ENCODE measurements at places on chromosomes 6 and 20.

- peak; percentile 84 for DNase-seq
These were observed at the start of gene MAFB for GRCh38 chr20:40689100-40689942. TSS of gene MAFB (minus strand) at chr20:40689236. CDS start at chr20:40688850, 386 bp downstream.

DNA sequence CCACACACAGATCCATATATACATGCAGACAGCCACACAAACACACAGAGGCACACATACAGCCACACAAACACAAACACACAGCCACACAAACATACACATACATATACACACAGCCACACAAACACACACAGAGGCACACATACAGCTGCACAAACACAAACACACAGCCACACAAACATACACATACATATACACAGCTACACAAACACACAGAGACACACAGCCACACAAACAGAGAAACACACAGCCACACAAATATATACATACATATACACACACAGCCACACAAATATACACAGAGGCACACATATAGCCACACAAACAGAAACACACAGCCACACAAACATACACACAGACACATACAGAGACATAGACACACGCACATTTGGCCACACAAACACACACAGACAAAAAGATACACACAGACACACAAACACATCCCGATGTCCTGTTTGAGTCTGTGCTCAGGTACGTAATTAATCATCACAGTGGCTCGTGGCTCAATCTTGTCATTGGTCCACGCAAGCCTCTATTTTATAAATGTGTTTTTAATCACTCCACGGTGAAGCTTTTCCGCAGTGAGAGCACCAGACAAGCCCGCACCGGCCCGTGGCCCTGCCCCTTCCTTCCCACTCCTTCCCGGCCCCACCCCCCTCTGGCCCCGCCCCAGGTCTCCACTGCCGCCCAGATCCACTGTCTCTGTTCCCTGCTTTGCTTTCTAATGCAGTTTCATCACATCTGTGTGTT is 135.3 kb downstream of the CDH4 start:
- DNase-seq = no peak

- DNase-seq = no peak
These were observed 40.5 kb downstream of the SLC22A1 start for GRCh38 chr6:160162030-160162566.

DNA sequence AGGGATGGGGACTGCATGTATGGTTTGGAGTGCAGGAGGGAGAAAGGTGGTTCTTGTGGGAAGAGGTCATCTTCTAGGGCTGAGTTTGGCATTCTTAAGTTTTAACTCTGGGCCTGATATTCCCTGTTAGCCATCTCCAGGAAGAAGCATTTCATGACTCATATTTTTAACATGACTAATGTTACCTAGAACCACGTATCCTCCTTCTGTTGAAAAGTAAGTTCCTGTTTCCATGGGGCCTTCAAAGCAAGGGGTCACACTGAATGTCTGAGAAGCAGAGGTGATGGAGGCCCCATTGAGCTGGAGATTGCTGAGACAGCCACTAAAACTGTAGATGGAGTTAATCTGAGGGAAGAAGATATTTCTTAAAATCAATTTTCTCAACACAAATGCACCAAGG is 30.2 kb downstream of the FAM229B start:
- DNase-seq = no peak

- no peak for DNase-seq
These were observed 44.4 kb downstream of the CDS2 start for GRCh38 chr20:5171064-5171789.

DNA sequence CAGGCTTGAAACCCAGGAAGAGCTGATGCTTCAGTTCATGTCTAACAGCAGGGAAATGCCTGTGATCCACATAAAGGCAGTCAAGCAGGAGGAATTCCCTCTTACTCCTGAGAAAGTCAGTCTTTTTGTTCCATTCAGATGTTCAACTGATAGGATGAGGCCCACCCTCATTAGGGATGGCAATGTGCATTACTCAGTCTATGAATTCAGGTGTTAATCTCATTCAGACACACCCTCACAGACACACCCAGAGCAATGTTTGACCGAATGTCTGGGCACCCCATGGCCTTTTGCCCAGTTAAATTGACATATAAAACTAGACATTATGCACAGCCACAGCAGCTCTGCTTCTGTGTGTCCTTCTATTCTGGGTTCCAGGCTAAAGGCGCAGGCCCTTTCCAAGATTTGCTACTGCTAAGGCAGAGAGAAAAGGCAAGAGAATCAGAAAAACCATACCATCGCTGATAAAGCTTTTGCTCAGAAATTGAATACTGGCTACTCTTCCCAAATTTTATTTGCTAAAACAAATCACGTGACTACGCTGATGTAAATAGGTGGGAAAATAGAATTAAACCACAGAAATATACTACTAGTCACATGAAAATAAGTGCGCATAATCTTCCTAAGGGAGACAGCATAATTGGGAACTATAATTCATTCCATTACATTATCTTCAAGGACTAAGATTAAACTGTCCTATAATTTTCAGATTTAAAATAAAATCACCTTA is 625.0 kb upstream of the MAN1A1 start:
- no peak for DNase-seq

Measured in D341Med (cell line).